Colonic mucosa (tissue), 4 donors: ENCODE measurements at places on chromosomes 12 and 14.
A peak's percentile ranks its signal among the peaks of the same experiment; 100 is the strongest.

- no peaks in the 10 kb centered on the region for H3K4me1 ChIP-seq
- H3K27me3 ChIP-seq, result no peaks in the 10 kb centered on the region
- H3K4me3 ChIP-seq, result no peak overlapping the region
- no peaks in the 10 kb centered on the region for H3K36me3 ChIP-seq
These were observed 96.2 kb downstream of the KICS2 start for GRCh38 chr12:64125913-64126312.

DNA sequence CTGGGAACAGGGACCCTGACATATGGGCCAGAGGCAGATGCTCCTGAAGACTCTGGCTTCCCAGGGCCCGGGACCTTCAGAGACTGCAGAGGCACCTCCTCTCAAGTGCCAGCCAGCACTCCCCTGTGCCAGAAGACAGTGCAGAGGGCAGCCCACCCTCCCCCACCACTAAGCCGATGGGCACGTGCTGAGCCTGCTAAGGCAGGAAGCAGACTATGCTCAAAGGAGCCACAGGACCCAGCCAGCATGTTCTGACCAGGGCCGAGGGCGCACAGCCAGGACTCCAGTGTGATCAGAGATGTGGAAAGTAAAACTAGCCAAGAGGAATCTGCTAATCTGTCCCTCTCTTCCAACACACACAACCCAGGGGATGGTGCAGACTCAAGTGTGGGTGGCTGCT, 29.8 kb downstream of the DIO3 start:
- no peak for DNase-seq
- H3K27ac ChIP-seq, result no peak overlapping the region
- no peaks in the 10 kb centered on the region for H3K36me3 ChIP-seq
- H3K27me3 ChIP-seq, result no peaks in the 10 kb centered on the region

- no peaks in the 10 kb centered on the region for H3K4me1 ChIP-seq
- H3K27me3 ChIP-seq, result no peaks in the 10 kb centered on the region
These were observed 17.4 kb upstream of the DEGS2 start for GRCh38 chr14:100176811-100177327.

DNA sequence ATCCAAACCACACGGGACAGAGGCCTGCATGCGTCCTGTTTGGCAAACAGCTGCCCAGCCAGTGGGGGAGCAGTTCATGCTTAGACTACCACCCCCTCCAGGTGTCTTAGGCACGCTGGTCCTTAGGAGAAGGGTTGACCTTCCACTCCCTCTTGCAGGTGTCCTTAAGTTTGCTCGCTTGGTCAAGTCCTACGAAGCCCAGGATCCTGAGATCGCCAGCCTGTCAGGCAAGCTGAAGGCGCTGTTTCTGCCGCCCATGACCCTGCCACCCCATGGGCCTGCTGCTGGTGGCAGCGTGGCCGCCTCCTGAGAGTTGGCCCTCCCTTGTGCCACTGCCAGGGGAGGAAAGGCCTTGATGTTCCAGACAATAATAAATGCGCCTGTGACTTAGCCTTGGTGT, 1.8 kb downstream of the C12orf57 start:
- H3K4me3 ChIP-seq, result peak overlapping the region; percentile 11
- H3K4me1 ChIP-seq, result peaks cover 14% of the 10 kb centered on the region
- H3K27ac ChIP-seq, result peak overlapping the region; percentile 98
- H3K36me3 ChIP-seq, result no peaks in the 10 kb centered on the region
- no peaks in the 10 kb centered on the region for H3K27me3 ChIP-seq
- no peak for DNase-seq

- no peaks in the 10 kb centered on the region for H3K4me1 ChIP-seq
- no peak overlapping the region for H3K27ac ChIP-seq
- no peak for DNase-seq
- no peak overlapping the region for H3K4me3 ChIP-seq
- H3K36me3 ChIP-seq, result no peaks in the 10 kb centered on the region
These were observed 373.5 kb downstream of the RPS29 start for GRCh38 chr14:49212721-49213120.

DNA sequence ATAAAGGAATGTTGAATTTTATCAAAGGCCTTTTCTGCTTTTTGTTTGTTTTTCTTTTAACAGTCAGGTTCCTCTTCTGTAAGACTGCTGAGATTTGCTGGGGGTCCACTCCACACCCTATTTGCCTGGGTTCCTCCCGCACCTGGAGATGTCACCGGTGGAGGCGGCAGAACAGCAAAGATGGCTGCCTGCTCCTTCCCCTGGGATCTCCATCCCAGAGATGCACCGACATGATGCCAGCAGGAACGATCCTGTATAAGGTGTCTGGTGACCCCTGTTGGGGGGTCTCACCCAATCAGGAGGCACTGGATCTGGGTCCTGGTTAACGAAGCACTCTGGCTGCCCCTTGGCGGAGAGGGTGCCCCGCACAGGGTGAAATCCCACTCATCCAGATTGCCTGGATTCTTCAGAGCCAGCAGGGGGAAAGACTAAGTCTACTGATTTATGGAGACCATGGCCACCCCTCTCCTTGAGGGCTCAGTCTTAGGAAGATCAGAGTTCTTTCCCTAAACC, 244.0 kb upstream of the MDGA2 start:
- H3K27me3 ChIP-seq, result no peaks in the 10 kb centered on the region
- no peak overlapping the region for H3K4me3 ChIP-seq
- no peak overlapping the region for H3K27ac ChIP-seq
- H3K4me1 ChIP-seq, result no peaks in the 10 kb centered on the region
- no peak for DNase-seq

DNA sequence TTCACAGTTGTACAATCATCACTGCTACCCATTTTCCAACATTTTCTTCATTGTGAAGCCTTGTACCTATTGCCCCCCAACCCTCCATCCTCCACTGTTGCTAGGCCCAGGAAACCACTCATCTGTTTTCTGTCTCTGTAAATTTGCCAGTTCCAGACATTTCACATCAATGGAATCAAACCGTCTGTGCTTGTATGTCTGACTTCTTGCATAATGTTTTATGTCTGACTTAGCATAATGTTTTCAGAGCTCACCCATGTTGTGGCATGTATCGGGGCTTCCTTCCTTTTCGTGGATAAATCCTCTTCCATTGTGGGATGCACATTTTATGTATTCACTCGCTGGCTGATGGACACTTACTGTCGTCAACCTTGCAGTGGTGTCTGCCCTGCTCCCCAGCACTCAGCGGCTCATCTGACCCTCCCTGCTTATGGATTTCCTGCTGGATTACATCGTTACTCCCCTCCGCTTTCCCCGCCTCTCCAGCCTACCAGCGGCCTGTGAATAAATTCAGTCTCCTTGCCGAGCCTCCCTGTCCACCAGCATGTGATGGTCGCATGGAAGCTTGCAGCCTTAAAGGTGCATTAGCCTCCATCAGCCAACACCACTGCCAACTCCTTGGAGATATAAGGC, 727.6 kb upstream of the TMEM132C start:
- H3K27ac ChIP-seq, result no peak overlapping the region
- H3K27me3 ChIP-seq, result no peaks in the 10 kb centered on the region
- H3K4me3 ChIP-seq, result no peak overlapping the region
- H3K36me3 ChIP-seq, result no peaks in the 10 kb centered on the region

DNA sequence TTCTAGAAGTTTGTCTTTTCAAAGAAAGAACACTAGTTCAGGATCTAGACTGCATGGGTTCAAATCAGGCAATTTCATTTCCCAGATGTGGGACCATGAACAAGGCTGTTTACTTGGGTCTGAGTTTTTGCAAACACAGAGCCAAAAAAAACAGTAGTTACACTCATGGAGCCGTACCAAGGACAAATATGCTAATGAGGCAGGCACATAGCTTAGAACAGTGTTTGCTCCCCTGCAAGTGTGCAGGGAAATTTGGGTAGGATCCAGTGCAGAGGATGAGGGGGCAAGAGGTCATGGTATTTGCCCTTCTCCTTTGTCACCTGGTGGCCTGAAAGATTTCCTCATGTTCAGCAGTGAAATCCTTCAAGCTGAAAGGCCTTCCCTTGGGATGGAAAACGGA, 860.4 kb downstream of the VRK1 start:
- no peaks in the 10 kb centered on the region for H3K27me3 ChIP-seq
- no peaks in the 10 kb centered on the region for H3K36me3 ChIP-seq
- DNase-seq, result no peak
- no peak overlapping the region for H3K4me3 ChIP-seq
- H3K27ac ChIP-seq, result no peak overlapping the region
- no peaks in the 10 kb centered on the region for H3K4me1 ChIP-seq
